ENCODE measurements at places on chromosomes 4 and X.

DNA sequence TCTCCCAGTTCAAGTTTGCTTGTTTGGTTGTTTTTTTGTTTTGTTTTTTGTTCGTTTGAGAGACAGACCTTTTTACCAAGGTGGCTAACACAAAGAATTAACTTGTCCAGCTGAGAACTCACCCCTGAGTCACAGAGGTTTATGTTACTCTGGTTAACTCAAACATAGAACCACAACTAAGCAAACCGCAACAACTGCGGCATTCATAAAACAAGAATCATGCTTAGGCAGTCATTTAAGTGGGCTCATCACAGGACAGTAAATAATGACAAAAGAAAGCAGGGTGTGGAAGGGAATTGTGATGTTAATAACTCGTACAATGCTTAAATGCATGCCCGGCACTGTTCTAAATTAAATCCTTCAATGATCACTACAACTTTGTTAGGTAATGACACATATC lies 24.7 kb upstream of the IL13RA1 start:
- DNase-seq, result no peak

- no peak for DNase-seq
These were observed 33.1 kb upstream of the SLC7A11 start for GRCh38 chr4:138275216-138275615.

DNA sequence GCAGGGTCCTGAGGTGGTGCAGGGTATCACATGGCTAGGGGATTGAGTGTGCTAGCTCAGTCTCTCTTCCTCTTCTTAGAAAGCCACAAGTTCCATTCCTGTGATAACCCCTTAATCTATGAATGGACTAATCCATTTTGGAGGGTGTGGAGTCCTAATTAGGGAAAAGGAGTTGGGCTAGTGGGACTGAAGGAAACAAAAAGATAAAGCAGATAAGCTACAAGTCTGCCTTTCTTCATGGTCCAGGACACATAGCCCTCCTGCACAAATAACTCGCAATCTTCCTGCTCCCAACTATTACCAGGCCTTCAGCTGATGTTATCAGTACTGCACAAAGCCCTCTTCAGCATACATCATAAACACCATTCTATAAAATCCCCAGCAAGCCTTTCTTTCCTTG lies 44.2 kb downstream of the ZNF81 start:
- no peak for DNase-seq

DNA sequence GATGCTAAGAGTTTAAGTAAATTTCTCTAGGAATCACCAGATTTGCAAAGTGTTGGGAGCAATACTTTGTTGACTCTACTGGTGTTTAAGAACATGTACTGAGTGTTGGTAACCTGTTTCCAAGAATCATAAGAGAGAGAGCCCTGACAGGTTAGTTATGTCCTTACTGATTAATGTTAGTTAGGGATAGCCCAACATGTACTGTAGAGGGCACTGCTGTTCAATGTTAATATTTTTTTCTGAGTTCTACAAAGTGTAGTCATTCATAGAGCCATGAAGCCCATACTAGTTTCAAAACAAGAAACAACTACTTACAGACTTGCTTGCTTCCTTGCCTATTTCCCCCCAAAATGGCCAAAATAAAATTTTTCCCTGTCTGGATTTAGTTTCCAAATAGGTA lies 11.9 kb downstream of the TMPRSS11D start:
- DNase-seq, result no peak

GRCh38 chr4:154516318-154517029 lies 24.9 kb upstream of the DCHS2 start:
- no peak for DNase-seq

DNA sequence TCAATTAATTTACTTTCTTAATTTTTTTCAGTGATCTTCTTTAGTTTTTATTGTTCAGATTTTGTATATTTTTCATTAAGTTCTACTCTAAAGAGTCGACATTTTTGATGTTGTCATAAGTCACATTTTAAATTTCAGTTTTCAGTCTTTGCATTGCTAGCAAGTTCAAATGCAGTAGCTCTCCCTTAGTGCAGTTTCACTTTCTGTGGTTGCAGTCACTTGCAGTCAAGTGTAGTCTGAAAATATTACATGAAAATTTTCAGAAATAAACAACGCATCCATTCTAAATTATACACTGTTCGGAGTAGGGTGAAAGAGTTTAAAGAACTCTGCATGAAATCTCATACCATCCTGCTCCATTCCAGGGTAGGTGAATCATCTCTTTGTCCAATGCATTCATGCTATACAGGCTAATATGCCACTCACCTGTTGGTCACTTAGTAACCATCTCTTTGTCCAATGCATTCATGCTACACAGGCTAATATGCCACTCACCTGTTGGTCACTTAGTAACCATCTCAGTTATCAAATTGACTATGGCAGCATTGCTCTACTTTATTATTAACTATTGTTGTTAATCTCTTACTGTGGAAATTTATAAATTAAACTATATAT lies 356.9 kb downstream of the STPG2 start:
- no peak for DNase-seq

- no peak for DNase-seq
These were observed 617.1 kb upstream of the INTU start for GRCh38 chr4:127015667-127016117.

- no peak for DNase-seq
These were observed 449.8 kb downstream of the C4orf33 start for GRCh38 chr4:129545599-129546278.

DNA sequence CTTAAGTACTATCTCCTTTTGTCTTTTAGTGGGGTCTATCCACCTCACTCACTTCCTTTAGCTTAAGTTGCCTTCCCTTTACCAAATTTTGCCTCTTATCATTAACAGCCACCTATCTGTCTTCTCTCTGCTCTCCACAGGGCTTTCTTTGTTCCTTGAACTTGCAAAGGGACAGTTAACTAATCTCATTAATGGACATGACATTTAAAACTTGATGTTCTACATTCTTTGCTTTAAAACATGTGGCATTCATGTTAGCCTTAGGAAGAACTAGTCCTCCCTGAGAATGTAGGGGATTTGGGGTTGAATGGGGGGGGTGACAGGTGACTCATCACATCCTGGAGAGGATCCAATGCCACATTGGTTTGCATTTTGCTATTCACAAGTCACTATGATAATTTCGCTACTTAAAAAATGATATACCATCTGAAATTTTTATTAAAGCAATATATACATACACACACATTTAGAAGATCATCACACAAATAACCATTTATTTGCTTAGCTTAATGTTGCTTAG lies 41.0 kb upstream of the DMD start:
- no peak for DNase-seq

GRCh38 chr4:101192244-101192643 lies 155.1 kb downstream of the PPP3CA start:
- no peak for DNase-seq

GRCh38 chr4:80086296-80086695 lies 13.3 kb upstream of the ANTXR2 start:
- no peak for DNase-seq

DNA sequence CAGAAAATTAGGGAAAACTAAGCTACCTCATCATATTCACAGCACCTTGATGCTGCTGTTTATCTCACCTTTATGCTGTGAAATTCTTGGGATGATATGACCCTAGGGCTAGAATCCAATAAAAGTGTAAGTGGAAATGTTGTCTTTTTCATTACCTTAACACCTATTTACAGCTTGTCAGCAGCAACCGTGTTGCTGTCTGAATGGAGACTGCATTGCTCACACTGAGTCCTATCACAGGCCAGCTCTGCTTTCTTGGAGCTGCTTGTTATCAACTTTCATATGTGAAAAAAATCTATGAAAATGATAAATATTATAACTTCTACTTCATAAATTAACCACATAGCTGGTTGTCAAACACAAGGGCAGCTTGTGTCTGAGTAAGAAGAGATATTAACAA lies 789.5 kb downstream of the TECRL start:
- DNase-seq, result no peak

DNA sequence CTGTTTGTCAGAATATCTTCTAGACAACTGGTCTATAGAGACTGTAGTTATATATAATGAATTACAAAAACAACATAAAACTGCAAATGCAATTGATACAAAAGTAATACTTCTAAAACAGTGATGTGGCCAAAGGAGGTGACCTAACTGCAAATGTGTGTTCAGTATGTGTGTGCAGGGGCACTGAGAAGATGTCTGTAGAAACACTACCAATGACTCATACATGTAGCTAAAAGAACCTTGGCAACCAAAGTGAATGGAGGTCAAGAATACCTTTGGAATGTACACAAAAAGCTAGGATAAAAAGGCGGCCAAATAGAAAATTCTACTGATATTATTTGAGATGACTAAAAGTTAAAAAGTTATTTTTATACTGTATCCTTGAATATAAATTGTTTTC lies 261.8 kb downstream of the CAMK2D start:
- no peak for DNase-seq

GRCh38 chrX:63281465-63281864 lies 69.7 kb downstream of the SPIN4 start:
- no peak for DNase-seq

GRCh38 chr4:10115797-10116568 lies 616 bp downstream of the WDR1 start:
- DNase-seq, result peak; percentile 66

GRCh38 chr4:82201805-82202641 lies 171.8 kb downstream of the HNRNPD start:
- no peak for DNase-seq

- DNase-seq, result no peak
These were observed 16.0 kb upstream of the MXD4 start for GRCh38 chr4:2277956-2278355.

- DNase-seq, result peak; percentile 42
These were observed 25.1 kb downstream of the SETD7 start for GRCh38 chr4:139530833-139531427.

- DNase-seq, result no peak
These were observed 1390.0 kb downstream of the STIM2 start for GRCh38 chr4:28250646-28251045.

DNA sequence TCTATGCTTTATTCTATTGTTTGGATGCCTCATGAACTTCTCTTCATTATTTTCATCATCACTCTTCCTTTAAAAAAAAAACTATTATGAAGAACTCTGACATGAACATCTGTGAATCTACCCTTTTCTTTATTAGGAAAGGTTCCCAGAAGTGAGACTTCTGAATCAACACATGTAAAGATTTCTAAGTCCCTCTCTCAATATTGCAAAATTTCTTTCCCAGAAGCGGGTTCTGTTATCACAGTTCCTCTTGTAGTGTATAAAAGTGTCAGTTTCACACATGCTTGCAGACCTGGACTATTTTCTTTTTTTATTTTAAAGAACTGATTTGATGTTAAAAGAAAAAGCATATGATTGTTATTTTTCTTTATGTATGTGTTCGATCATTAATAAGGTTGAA lies 330.8 kb upstream of the KLF3 start:
- DNase-seq, result no peak

- no peak for DNase-seq
These were observed 1.8 kb upstream of the HGFAC start for GRCh38 chr4:3440011-3440410.
